ENCODE measurements at places on chromosomes 2 and 18.

DNA sequence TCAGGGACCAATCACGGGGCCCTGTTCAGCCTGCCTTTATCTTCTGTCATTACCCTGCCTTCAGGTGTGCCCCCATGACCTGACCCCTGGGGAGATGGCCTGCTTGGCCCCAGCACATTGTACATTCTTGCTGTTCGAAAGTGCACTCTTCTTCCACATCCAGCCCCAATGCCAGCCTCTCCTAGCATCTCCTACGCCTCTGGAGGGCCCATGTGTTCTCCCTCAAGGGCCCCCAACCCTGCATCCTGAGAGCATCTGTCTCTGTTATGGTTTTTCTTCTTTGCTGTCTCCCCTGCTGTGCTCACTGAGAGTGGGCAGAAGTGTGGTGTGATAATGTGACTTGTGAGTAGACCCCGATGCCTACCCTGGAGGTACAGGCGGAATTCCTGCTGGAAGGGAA lies 41.5 kb upstream of the OTOS start:
- DNase-seq = no peak

- no peak for DNase-seq
Measured at GRCh38 chr2:48677450-48677849, 59.8 kb downstream of the GTF2A1L start.

GRCh38 chr2:170310876-170311502 lies 133.0 kb downstream of the MYO3B start:
- no peak for DNase-seq

DNA sequence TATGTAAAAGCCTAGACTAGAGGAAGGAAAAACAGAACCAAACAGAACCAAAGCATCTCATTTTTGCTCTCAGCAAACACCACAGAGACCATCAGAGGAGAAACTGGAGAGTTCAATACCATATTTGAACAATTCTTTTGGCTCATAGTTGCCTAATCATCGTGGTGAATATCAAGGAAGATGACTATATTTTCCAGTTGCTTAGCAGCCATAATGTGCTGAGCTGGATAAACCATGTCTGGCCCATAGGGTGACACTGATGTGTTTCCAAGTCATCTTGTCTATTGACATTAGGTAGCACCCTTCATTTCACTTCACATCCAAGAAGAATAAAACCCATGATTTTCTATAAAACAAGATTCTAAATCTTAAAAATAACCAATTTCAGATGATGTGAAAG lies 5.9 kb upstream of the XRCC5 start:
- no peak for DNase-seq

GRCh38 chr2:127525691-127526131 lies 578 bp downstream of the IWS1 start:
- no peak for DNase-seq

Measured in stimulated activated CD8-positive, alpha-beta memory T cell treated with anti-CD3 and anti-CD28 coated beads, Interleukin-4, amount 100 ng/mL, for 4 hours (primary cell).